H7 (cell line): ENCODE measurements at places on chromosomes 3 and 15.
A peak's percentile ranks its signal among the peaks of the same experiment; 100 is the strongest.

GRCh38 chr15:39180483-39180933 lies 400.4 kb upstream of the THBS1 start:
- no peak for DNase-seq

DNA sequence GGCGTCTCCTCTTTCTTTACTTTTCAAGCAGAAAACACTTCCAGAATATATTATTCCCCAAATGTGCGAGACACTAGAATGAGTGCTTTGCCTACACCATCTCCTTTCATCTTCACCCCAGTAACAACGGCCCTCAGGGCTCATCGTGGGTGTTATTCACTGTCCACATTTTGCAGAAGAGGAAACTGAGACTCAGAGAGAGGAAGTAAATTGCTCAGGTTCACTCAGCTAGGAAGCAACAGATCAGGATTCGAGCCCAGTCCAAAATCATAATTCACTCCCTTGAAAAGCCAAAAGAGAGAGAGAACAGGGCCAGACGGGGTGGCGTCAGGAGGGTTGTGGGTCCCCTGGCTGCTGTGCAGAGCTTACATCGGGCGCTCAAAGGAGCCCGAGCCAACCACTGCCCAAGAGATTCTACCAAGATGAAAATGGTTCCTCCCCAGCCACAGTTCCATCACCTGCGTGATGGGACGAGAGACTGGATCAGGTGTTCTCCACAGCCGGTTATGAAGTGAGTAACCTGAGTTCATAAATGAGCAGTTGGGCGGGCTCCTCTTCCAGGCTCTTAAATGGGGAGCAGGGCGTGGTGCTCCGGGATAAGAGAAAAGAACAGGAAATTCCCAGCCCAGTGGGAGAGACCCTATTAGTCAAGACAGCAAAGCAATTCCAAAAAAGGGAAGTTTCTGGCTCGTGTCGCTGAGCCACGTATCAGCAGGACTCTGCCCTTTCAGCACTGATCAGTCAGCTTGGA lies 48.6 kb upstream of the FLNB start:
- peak; percentile 35 for DNase-seq

GRCh38 chr15:63857461-63857856 lies 23.7 kb upstream of the HERC1 start:
- DNase-seq, result no peak

DNA sequence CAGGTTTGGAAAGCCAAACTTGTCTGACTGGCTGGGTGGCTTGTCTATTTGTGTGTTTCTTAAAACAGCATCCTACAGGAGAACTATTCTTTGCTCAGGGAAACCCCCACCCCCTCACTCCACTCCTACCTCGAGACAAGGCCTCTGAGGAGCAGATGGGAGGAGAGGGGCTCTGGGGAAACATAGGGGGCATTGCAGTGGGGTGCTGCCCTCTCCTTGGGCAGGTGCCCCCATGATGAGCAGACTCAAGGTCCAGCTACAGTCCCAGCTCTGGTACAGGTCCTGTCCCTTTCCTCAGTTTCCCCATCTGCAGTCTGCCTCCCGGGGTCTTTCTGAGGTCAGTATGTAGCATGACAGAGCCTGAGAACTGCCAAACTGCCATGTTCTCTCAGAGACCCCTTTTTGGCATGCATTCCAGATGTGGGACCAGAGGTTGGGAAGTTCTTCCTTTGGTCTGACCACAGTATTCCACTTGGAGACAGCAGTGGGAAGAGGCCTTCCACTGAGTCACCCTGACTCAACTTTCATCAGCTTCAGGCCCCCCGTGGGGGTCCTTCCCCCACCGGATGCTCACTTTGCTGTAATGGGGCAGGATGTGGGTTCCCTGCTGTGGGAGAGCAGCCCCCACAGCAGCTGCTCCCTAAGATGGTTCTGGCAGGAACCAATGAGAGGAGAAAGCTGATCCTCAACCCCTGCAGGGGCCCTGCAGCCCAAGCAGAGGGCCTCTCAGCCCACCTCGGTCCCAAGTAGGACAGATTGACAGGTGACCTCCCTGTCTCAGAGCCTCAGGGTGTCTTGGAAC lies 32.3 kb upstream of the CYP11A1 start:
- DNase-seq, result no peak

- no peak for DNase-seq
These were observed 16.7 kb downstream of the MIX23 start for GRCh38 chr3:122366379-122366749.

GRCh38 chr15:71256934-71257664 lies 141.8 kb downstream of the THSD4 start:
- no peak for DNase-seq

DNA sequence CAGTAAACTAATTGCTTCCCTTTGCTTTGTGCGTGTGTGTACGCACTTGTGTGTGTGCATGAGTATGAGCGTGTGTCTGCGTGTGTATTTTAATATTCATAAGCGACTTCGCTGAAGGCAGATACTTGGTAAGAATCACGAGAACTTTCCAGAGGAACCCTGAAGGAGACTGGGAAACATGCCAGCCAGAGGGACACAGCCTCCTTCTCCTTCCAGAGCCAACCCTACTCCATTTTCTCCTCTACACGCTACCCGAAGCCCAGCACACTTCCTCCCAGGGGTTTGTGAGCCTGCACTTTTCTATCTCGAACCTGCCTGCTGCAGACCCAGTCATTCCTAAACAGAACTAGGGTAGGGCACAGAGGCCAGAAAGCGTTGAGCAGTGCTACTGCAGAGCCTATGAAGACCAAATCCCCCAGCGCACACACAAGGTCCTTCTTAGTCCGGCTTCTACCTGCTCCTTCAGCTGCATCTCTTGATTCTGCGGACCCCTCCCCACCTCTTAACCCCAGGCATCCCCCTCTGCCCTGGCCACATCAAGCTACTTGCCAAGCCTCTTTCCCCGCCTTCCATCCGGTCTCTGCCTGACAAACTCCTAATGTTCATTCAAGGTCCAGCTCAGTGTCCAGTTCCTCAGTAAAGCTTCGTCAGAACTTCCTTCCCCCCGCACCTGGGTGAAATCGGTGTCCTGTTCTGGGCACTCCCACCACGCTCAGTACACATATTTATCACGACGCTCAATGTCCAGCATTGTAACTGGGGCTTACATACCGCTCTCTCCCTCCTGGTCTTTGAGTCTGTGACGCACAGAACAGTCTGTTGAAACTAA lies 191.8 kb downstream of the FAM43A start:
- no peak for DNase-seq
